ENCODE measurements at places on chromosomes 7 and 10.

DNA sequence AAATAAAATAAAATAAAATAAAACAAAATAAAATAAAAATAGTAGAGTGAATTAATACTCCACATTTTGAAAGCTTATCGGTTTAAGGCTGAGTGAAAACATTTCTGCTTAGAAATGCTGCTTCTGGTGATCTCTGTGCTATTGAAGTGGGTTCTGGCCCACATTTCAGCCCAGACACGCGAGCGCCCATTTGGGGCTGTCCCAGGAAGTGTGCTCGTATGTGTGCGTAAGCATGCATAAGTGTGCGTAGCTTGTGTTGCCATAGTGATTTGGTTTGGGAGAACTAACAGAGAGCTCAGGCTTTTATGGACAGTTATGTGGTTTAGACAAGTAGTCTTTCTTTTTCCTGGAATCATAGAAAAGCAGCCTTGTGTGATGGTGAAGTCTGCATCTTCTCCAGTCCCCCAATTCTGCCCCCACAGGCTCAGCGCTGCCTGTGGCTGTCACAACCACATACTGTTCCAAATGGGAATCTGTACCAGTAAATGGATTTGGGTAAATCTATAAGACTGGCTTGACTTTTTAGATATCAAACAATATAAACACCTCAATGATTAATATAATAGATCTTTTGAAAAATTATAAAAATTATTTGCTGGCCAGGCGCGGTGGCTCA, 29.8 kb upstream of the PURB start:
- DNase-seq, result peak; percentile 59

DNA sequence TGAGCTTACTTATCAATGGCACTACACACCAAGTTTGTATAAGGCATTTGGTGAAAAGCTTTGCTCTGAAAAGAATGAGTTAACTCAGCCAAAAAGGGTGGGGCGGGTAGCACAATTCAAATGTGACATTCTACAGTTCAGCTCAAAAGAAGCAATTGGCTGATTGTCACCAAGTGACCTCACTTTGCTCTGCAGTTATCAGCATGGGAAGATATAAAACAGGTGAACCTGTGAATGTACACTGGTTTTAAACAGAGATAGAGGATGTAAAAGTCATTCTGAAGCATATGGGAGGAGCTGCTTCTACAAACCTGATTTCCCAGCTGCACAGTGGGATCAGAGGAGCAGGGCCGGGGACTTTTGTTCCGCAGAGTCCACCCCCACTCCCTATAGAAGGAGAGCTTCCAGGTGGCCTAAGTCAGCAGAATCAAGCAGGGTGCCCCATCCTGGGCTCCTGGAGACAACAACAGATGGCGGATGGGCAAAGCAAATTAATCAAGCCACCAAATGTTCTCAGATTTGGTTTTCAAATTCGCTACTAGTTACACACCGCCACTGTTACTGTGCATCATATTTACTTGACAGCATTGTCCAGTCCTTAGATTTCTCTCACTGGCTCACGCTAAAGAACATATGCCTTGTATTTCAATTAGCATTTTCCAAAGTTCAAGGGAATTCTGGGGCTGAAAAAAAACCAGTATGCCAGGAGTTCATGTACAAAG, 27.5 kb upstream of the NPVF start:
- no peak for DNase-seq

GRCh38 chr7:7054252-7054830, 128.0 kb upstream of the C1GALT1 start:
- DNase-seq, result no peak

DNA sequence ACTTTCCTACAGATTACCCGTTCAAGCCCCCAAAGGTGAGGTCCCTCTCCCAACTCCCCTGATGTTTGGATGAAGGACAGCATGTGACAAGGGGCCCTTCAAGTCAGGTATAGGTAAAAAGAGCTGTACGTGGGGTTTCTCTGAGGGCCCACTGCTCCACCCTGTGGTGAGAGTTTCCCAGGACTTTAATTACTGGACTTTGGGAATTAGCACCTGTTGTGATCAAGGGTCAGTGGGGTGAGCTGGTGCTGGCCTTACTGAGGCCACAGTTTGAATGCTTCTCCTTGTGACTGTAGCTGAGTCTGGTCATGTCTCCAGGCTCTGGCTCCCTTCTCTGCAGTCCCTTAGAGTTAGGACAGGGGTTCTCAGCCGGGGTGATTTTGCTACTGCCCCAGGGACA, 16.8 kb downstream of the UBE2D4 start:
- no peak for DNase-seq

GRCh38 chr10:12051241-12051640, 8.6 kb upstream of the UPF2 start:
- DNase-seq, result peak; percentile 37

- no peak for DNase-seq
Measured at GRCh38 chr7:108037140-108037539, 34.2 kb upstream of the LAMB1 start.

GRCh38 chr10:7302392-7302906, 108.4 kb downstream of the SFMBT2 start:
- DNase-seq, result no peak

Data from GM12865 (cell line).